Dermis blood vessel endothelial cell (primary cell): ENCODE measurements at places on chromosomes 16 and 17.

DNA sequence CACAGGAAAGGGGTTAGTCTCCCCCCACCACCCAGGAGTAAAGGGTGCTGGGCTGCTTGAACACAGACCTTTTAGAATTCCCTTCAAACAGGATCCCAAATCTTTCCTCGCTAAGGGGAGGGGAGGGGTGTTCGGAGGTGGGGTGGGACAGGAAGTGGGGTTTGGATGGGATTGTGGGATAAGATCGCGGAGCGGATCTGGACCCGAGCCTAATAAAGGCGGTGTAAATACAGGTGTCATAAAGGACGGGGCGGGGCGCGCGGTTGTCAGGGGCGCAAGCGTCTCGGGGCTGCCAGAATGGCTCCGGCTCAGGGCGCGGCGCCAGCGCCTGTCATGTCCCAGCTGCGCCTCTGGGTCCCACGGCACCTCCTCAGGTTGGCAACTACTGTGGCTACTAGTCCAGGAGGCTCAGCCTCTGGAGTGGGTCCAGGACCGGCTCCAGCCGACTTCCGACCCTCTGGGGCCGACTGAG lies 59.8 kb upstream of the FBXO47 start:
- DNase-seq = peak; percentile 15

GRCh38 chr17:65027305-65027704 lies 29.2 kb downstream of the GNA13 start:
- peak; percentile 78 for DNase-seq

DNA sequence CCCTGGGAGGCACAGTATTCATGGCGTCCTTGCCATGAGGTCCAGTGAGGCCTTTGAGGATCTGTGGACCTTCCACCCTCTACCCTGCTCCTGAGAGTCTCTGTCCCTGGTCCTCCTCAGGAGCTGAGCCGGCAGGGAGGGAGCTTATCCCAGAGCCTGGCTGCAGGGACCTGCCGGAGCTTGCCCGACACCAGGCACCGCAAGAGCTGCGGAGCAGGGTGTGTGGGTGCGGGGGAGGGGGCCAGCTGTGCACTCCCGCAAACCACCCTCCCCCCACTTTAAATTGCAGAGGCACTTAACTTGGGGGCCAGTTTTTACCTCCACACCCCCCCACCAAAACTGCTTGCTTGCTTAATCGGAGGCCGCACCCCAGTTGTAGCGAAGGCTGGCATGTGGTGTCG lies 609 bp upstream of the ZNF750 start:
- no peak for DNase-seq

- DNase-seq = no peak
These were observed 1.1 kb downstream of the HEATR9 start for GRCh38 chr17:35867574-35867973.

DNA sequence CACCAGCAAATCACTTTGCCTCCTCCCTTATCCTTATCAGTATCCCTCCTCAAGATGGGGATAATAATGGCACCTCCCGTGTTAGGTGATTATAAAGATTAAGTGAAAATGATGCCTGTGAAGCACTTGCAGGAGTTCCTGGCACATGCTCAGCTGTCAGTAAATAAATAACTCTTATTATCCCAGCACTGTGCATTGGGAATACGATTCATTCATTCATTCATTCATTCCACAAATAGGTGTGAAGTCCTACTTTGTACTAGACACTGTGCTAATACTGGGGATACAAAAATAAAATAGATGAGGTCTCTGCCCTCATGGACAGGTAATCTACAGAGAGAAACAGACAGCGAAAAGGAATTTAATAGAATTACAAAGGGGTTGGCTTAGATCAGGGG lies 2.0 kb downstream of the XYLT2 start:
- DNase-seq = no peak

DNA sequence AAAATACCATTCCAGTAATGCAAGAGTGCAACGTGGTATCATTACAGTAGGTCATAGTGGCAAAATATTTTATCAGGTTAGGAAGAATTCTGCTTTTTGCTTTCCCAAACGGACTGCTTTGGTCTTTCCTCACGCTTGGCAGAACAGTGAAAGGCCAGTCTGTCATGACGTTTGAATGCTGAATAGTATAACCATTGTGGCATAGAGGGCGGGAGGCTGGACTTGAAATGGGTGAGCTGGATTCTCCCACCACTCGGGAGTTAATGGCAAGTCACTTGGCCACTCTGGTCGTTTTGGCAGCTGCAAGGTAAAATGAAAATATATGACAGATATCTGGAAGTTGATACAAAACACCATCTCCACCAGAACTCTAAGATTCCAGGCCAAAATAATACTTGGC lies 391.2 kb downstream of the MAF start:
- DNase-seq = no peak

GRCh38 chr16:3578610-3579551 lies 1.7 kb upstream of the NLRC3 start:
- peak; percentile 27 for DNase-seq

DNA sequence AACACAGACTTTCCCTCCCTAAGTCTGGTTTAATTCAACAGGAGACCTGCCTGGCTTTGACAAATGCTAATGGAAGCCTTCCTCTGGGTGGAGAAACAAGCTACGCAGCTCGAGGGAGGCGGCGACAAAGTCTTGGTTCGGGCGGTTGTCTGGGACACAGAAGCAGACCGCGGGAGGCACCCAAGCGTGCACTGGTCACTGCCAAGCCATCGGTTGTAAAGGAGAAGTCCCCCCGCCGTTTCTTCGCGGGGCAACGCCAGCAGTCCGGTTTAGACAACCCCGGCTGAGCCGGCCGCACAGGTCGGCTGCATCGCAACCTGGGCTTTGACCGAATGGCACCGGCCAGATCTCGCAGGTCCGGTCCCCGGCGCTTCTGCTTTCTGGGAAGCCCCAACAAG lies 586 bp downstream of the GLYR1 start:
- DNase-seq = peak; percentile 77

GRCh38 chr16:26735521-26735920 lies 331.2 kb upstream of the C16orf82 start:
- DNase-seq = no peak

- DNase-seq = no peak
These were observed 118.2 kb downstream of the MGAT5B start for GRCh38 chr17:76986365-76986764.

DNA sequence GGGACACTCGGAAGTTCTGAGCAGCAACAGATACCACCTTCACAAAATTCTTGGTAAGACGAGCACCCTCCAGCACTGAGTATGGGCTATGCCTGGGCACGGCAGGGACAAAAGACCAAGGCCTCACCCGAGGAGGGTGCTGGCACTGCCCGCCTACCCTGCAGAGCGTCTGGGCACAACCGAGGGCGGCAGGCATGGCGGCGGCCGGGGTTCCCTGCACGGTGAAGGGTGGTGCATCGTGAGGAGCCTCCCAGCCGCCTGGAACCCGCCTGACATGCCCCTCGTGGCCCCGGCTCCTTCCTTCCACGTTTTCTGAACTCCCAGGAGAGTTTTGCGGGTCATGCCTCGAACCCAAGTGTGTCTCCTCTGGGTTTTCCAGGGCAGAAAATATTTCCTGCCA lies 18.9 kb downstream of the GALNS start:
- DNase-seq = no peak

- DNase-seq = no peak
These were observed 1196.6 kb downstream of the CDH11 start for GRCh38 chr16:63925221-63925620.

GRCh38 chr16:50861451-50861850 lies 119.6 kb downstream of the CYLD start:
- no peak for DNase-seq

DNA sequence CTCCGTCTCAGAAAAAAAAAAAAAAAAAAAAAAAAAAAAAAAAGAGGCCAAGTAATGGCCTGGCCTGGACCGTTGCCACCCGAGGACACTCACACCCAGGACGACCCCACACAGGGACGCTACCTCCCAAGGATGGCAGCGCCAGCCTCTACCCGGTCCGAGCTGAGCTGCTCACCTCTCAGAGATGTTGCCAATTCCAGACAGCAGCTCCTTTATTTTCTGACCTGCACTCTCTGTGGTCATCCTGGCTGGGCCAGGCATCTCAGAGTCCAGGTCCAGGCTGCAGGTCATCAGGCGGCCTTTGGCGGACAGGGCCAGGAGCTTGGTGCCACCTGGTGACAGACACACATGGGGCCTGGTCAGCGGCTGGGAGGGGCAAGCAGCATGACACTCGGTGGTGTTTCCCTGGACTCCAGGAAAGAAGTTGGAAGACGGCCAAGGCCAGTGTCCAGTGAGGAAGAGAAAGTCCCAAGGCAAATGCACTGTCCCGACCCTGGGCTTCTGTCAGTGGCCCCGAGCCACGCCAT lies 3.1 kb downstream of the FAAP100 start:
- DNase-seq = peak; percentile 32

DNA sequence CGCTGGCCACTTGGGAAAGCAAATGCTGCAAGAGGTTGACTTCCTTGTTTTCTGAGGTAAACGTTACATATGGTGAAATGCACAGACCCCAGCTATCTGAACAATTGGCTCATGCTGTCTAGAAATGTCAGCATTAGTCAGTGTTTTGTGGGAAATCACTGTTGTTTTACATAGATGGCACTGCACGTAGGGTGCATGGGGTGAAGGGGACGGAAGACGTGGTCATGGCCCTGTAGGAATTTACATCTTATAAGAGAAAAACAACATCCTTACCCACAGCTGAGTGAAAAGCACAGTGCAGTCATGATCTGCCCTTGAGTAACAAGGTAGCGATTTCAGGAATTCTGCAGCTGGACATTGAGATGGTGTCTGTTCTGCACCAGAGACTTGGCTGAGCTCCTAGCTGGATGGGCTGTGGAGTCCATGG lies 15.2 kb downstream of the RPTOR start:
- DNase-seq = no peak

DNA sequence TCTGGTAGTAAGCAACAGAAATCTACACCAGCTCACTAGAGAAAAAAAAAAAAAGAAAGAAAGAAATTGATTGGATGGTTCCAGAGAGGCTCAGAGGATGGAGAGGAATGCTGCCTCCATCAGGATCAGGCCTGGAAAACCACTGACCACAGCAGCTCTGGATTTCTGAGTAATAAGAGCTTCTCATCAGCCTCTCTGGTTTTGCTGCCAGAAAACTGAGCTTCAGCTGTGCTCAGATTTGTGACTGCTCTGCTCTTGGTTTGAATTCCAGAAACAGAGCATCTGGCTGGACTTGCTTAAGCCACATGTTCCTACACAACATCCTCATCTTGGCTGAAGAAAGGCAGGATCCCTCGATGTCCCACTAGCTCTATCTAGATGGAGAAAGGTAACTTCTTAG lies 25.9 kb downstream of the IRX6 start:
- no peak for DNase-seq

DNA sequence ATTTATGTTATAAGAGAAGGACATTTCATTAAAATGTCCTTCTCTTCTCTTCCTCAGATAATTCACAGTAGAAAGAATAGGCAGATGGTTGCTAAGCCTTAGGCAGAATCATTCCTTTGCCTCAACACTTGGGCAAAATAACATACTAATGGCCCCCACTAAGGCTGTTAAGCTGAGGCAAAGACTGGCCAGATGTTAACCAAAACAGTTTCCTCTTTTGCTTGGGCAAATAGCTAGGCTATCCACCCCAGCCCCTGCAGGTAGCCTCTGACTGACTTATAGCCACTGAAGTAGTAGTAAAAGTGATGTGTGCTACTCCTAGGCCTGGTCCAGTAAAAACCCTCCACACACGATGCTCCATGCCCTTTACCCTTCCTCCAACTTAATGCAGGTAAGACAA lies 55.2 kb downstream of the SPAG9 start:
- DNase-seq = no peak
